ENCODE measurements at places on chromosomes 5 and 9. TPM values are rescaled to one million over a fixed set of nuclear protein-coding genes. Genes with fewer than 3 reads are reported as not detected.
A peak's percentile ranks its signal among the peaks of the same experiment; 100 is the strongest.

- H3K36me3 ChIP-seq, result peaks cover 2% of the 10 kb centered on the region
- no peak overlapping the region for H3K4me3 ChIP-seq
- no peaks in the 10 kb centered on the region for H3K27me3 ChIP-seq
- H3K4me1 ChIP-seq, result peaks cover 62% of the 10 kb centered on the region
- H3K27ac ChIP-seq, result peak overlapping the region; percentile 10
These were observed 16.3 kb upstream of the DCP2 start for GRCh38 chr5:112960315-112960714.

- no peak overlapping the region for H3K4me3 ChIP-seq
- H3K27ac ChIP-seq, result peak overlapping the region; percentile 54
- no peak for DNase-seq
- H3K27me3 ChIP-seq, result no peaks in the 10 kb centered on the region
These were observed 206.8 kb upstream of the SLC24A2 start for GRCh38 chr9:19995619-19996018.

- DNase-seq, result no peak
- H3K36me3 ChIP-seq, result no peaks in the 10 kb centered on the region
These were observed 408.4 kb upstream of the NMUR2 start for GRCh38 chr5:152813526-152813925.

- DNase-seq, result no peak
- H3K27me3 ChIP-seq, result peaks cover 10% of the 10 kb centered on the region
- H3K27ac ChIP-seq, result no peak overlapping the region
- no peaks in the 10 kb centered on the region for H3K4me1 ChIP-seq
- H3K4me3 ChIP-seq, result no peak overlapping the region
These were observed 410.1 kb downstream of the DMRT2 start for GRCh38 chr9:1460143-1460769.

- H3K36me3 ChIP-seq, result no peaks in the 10 kb centered on the region
- H3K27ac ChIP-seq, result no peak overlapping the region
- peaks cover 4% of the 10 kb centered on the region for H3K4me1 ChIP-seq
- H3K4me3 ChIP-seq, result no peak overlapping the region
- H3K27me3 ChIP-seq, result no peaks in the 10 kb centered on the region
These were observed 43.4 kb downstream of the AMBP start for GRCh38 chr9:114034661-114035062.

Gene DMXL1
- total RNA-seq, result 35.5 TPM

Gene CCDC192
- total RNA-seq, result not detected

Gene SPINK13
- total RNA-seq, result not detected

Measured in activated CD8-positive, alpha-beta memory T cell treated with anti-CD3 and anti-CD28 coated beads, Interleukin-2, amount 10 ng/mL, durations not matched to agents 7 days and 5 days (primary cell).